HFFc6 (cell line): ENCODE measurements at places on chromosomes 12 and 14.

DNA sequence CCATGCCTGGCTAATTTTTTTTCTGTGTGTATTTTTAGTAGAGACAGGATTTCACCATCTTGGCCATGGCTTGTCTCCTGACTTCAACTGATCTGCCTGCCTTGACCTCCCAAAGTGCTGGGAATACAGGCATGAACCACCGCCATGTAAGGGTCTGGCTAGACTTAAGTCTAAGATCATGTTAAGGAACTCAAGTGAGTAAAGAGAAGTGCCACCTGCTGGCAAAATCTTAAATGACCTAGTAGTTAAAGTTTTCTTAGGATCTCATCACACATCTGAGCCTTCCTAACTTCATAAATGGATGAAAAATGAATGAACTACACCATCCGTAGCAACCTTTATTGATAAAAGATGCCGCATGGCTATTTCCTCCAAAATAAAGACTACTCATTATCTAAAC lies 1.7 kb upstream of the C12orf56 start:
- no peaks in the 10 kb centered on the region for H3K36me3 ChIP-seq
- peaks cover 16% of the 10 kb centered on the region for H3K4me1 ChIP-seq
- H3K27ac ChIP-seq = no peak overlapping the region
- peak; percentile 13 for DNase-seq
- H3K27me3 ChIP-seq = peaks cover 2% of the 10 kb centered on the region
- H3K4me3 ChIP-seq = no peak overlapping the region

GRCh38 chr12:110320550-110320949 lies 39.5 kb downstream of the ATP2A2 start:
- H3K36me3 ChIP-seq = peaks cover 25% of the 10 kb centered on the region
- no peak overlapping the region for H3K4me3 ChIP-seq
- H3K27me3 ChIP-seq = no peaks in the 10 kb centered on the region
- peaks cover 39% of the 10 kb centered on the region for H3K4me1 ChIP-seq
- peak overlapping the region; percentile 13; the same call in 1 of the 2 replicates for H3K27ac ChIP-seq

DNA sequence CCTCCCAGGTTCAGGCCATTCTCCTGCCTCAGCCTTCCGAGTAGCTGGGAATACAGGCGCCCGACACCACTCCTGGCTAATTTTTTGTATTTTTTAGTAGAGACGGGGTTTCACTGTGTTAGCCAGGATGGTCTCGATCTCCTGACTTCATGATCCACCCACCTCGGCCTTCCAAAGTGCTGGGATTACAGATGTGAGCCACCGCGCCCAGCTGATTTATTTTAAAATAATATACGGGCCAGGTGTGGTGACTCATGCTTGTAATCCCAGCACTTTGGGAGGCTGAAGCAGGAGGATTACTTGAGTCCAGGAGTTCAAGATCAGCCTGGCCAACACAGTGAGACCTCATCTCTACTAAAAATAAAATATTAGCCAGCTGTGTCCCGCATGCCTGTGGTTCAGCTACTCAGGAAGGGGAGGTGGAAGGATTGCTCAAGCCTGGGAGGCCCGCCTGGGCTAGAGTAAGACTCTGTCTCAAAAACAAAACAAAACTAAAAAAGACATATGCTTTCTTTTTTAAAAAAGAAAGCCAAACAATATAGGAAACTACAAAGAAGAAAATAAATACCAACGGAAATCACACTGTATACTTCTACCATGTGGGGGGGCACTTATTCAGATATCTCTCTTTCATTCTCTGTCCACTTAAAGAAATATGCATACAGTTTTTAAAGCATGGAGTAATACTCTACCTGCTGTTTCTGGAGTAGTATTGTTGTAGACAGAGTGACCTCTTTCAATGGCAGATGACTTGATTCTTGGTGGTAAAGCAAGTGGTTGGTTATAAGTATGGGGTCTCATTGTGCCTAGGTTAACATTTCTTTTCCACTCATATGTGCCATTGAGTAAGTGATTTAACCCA lies 930 bp upstream of the MIA2 start:
- no peaks in the 10 kb centered on the region for H3K36me3 ChIP-seq
- H3K4me1 ChIP-seq = peaks cover 21% of the 10 kb centered on the region
- no peaks in the 10 kb centered on the region; the same call in 1 of the 2 replicates for H3K27me3 ChIP-seq
- H3K4me3 ChIP-seq = peak overlapping the region; percentile 67

GRCh38 chr12:59452259-59452658 lies 143.6 kb upstream of the SLC16A7 start:
- peaks cover 48% of the 10 kb centered on the region for H3K4me1 ChIP-seq
- H3K4me3 ChIP-seq = peak overlapping the region; percentile 44
- peak overlapping the region; percentile 93 for H3K27ac ChIP-seq
- peak; percentile 91 for DNase-seq
- H3K27me3 ChIP-seq = no peaks in the 10 kb centered on the region
- peaks cover 6% of the 10 kb centered on the region; the same call in 1 of the 2 replicates for H3K36me3 ChIP-seq
